ENCODE measurements at places on chromosomes 4 and X.

DNA sequence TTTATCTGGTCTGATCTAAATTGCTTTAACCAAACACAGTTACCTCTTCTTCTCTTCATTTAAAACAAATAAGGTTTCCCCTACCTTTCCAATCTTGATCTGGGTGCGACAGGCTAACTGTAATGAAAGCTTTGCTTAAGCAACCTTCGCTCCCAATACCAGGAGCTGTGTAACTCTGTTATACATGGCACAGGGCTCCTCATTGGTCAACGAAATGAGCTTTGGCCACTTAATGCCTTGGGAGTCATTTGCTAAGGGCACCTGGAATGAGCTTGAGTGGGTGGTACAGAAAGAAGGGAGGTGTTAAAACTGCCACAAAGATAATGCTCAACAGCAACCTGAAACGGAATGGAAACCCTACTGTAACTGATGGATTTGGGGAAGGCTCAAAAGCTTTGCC is 140.5 kb downstream of the CHRNA9 start:
- no peak for DNase-seq

DNA sequence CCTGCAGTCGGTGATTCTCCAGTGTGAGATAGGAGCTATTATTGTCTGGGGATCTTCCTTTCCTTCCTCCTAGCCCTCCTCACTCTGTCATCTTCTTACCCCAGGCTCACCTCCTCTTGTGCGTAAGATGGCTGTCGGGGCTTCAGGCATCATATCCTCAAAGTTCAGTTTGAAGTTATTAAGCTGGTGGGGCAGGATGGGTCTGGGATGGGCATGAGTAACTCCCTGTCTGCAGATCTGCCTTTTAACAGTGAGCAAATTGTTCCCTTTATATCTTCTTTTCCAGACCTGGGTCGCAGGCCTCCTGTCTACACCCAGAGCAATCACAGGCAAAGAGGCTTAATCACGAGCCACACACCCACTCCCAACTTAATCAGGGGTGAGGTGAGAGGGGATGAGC is 900 bp upstream of the MTMR1 start:
- no peak for DNase-seq

DNA sequence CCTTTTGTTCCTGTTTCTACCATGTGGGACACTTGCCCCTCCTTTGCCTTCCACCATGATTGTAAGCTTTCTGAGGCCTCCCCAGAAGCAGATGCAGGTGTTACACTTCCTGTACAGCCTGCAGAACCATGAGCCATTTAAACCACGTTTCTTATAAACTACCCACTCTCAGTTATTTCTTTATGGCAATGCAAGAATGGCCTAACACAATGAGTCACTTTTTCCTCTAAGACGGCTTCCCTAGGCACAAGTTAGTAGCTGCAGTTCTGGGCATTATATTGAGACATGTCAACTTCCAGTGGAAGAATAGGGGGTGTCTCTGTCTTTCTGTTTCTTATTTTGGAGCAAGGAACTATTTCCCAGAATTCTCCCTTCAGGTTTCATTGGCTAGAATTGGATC is 32.9 kb upstream of the DIPK2B start:
- DNase-seq: no peak

- peak; percentile 57 for DNase-seq
These were observed 3.6 kb upstream of the PDE5A start for GRCh38 chr4:119632216-119632615.

GRCh38 chr4:71107726-71108125 is 114.3 kb downstream of the DCK start:
- no peak for DNase-seq

DNA sequence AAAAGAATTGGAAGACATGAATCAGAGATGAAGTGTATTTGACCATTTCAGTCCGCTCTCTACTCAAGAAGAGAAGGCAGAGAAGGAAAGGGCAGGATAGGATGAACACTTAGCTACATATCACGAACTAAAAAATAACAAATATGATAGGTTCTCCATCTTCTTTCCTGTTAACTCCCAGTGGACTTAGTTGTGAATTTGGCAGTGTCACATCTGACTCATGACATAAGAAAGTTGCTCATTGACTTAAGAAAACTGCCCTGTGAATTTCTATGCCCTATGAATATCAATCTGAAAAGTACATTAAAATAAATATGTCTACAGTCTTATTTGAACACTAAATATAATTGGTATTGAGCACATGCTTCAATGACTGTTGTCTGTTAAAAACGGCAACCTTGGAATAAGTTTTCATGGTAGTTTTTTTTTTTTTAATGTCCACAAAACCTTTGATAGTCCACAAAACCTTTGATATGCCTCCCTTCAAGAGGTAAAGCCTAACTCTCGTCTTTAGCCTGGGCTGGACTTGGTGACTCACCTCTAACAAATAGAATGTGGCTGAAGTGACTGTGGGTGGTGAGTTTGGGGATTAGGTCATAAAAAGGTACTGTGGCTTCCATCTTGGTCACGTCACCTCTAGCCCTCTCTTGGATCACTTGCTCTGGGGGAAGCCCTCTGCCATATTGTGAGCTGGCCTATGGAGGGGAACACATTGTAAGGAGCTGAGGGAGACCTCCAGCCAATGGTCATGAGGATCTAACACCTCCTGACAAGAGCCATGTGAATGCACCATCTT is 184.7 kb upstream of the S100G start:
- DNase-seq: peak; percentile 37

GRCh38 chrX:46967547-46967946 is 55.3 kb downstream of the JADE3 start:
- DNase-seq: no peak

DNA sequence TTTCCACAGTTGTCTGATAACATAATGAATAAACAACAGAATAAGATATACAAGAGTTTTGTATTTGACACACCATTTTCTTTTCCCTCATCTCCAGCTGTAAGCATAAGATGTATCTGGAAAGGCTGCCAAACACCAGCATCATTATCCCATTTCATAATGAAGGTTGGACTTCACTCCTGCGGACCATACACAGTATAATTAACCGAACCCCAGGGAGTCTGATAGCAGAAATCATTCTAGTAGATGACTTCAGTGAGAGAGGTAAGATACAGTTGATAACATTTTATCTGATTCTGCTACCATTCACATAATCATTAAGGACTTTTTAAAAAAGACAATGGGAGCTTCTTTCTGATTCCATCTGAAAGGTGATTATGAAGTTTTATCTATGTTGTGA is 535.2 kb downstream of the GALNTL6 start:
- no peak for DNase-seq

DNA sequence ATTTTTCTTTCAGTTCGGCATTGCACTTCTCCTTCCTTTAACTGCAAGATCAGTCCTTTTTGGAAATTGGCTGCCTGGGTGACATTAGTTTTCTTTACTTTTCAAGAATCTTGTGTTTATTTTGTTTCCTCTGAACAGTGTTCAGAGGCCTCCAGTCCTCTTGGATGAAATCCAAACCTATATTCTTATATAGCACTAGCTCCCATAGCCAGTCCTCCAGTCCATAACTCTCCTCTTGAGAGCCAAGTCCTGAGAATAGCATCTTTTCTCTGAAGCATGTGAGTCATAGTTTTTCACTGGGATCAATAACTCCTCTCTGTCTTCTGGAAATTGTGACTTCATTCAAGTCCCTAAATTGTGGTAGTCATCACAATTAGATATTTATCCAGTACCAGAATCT is 357.5 kb downstream of the RAPGEF2 start:
- peak; percentile 12 for DNase-seq

GRCh38 chr4:158819942-158820786 is 51.3 kb downstream of the FNIP2 start:
- DNase-seq: no peak

GRCh38 chr4:21447301-21448054 is 501.1 kb downstream of the KCNIP4 start:
- DNase-seq: no peak

DNA sequence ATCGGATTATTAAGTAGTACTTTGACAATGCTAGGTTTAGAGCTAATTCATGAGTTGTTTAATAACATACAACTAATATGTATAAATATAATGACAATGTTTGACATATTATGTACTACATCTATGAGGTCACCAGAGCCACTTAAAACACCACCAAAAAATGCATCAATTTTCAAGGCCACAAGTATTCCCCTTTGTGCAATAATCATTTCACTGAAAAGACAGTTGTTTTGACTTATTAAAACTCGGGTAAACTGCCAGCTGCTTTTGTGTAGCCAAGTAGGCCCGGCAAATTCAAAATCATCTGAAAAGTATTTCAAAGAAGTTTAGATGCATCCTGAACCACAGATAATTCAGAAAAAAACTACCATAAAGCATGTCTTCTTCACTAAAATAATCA is 48.7 kb downstream of the CLOCK start:
- peak; percentile 9 for DNase-seq

- DNase-seq: no peak
These were observed 64.9 kb upstream of the PSAPL1 start for GRCh38 chr4:7499661-7500060.

DNA sequence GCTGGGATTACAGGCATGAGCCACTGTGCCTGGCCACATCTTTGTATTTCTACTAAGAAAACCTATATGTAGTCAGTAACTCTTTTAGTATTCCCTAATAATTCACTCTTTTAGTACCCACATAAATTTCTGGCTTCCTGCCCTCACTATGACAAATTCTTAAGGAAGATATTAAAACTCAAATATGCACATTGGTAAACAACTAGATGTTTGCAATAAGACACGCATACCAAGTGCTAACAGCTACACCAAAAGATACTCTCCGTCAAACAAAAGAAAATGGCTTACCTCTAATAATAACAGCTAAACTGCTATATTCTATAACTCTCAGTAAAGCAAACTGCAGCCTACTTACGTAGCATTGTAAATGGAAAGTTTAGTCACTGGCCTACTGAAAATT is 6.3 kb downstream of the UBA6 start:
- no peak for DNase-seq

DNA sequence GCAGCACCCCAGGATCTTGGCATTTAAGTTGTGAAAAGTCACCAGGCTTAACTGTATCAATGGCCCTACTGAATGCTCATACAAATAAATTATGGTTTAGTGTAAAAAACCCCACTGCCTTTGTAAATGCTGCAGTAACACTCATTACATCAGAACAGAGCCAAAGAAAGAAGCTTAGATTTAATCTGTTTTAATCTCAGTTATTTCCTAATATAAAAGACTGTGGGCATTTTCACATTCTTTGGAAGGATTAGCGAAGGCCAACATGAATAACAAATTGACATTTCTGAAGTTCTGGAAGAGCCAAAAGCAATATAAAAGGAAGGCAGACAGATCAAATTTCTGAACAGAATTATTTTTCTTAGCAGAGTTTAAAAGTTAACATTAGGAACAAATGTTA is 140.0 kb upstream of the HCCS start:
- DNase-seq: peak; percentile 39

DNA sequence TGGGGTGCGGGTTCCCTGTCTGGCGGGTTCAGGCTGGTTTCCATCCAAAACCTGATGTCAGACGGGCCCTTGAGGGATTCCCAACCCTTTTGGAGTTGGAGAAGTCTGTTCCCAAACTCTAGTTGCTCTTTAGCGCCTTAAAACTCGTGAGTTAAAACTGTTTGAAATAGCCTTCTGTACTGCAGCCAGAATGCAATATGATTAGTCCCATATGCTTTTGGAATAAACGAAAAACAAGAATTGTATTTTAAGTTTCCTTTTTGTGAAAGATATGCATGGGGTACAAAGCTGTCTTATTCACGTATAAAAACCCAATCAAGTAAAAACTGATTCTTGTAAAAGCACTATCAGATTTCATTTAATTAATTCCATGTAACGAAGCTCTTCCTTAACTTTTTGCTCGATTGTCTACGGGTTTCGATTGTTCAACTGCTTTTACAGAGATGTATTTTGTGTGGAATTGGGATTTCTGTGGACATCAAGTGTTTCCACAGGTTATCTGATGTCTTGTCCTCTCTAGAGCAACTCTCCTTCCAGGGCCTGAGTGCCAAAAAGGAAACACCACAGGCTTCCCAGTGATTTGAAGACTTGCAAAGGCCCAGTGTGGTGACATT is 49.5 kb downstream of the CLDN34 start:
- DNase-seq: no peak

DNA sequence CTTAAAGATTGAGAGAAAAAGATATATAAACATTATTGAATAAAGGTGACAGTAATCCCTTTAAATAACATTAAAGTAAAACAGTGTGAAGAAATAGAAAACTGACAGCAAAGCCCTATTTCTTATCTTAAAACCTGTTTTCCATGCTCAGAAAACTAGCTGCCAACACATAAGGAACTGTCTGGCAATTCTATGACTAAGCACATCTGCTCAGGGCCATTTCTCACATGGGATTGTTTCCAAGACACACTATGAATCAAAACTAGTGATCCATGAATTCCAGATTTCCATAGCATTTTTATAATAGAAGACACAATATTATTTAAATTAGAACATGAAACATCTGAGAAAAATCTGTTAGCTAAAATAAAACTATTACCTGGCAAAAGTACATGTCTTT is 113.4 kb downstream of the SCLT1 start:
- peak; percentile 92 for DNase-seq

Data from fibroblast of upper back skin (primary cell).